ENCODE measurements at places on chromosomes 7 and 10. TPM values are rescaled to one million over a fixed set of nuclear protein-coding genes. Genes with fewer than 3 reads are reported as not detected.

Gene IFIT1B
- total RNA-seq = not detected

Gene NME8
- total RNA-seq = not detected

Gene LIPN
- total RNA-seq = not detected

Gene FRMD4A
- total RNA-seq = 5.2 TPM

Gene AGMO
- not detected for total RNA-seq

Gene TSPAN12
- not detected for total RNA-seq

Gene TUBB8
- not detected for total RNA-seq

Gene CDNF
- 1.1 TPM for total RNA-seq

Gene FZD1
- total RNA-seq = 0.13 TPM

Gene PDK4
- not detected for total RNA-seq

Gene RAPGEF5
- 0.80 TPM for total RNA-seq

Gene MRLN
- not detected for total RNA-seq

Gene ZEB1
- 35.2 TPM for total RNA-seq

Gene HTRA1
- total RNA-seq = not detected

Gene BTBD16
- not detected for total RNA-seq

Gene GPRIN2
- not detected for total RNA-seq

Gene C7orf57
- 2.0 TPM for total RNA-seq

Gene NUDT13
- 1.3 TPM for total RNA-seq

Gene ZNF503
- total RNA-seq = 0.38 TPM

Gene CPEB3
- 2.1 TPM for total RNA-seq

Gene CPSF4
- 65.4 TPM for total RNA-seq

Gene KCNIP2
- total RNA-seq = 1.0 TPM

Gene CDC14C
- not detected for total RNA-seq

Gene WDFY4
- not detected for total RNA-seq

Gene CCL24
- total RNA-seq = not detected

Gene CALHM3
- not detected for total RNA-seq

Gene ANKRD30A
- total RNA-seq = not detected

Gene CHAT
- not detected for total RNA-seq

Gene OR2F1
- not detected for total RNA-seq

Gene NACAD
- total RNA-seq = 0.40 TPM
